ENCODE measurements at places on chromosomes 13 and 19.

GRCh38 chr19:7918615-7919421 is 1.3 kb upstream of the SNAPC2 start:
- DNase-seq = peak; percentile 37

GRCh38 chr13:29073755-29074154 is 253.6 kb downstream of the MTUS2 start:
- no peak for DNase-seq

DNA sequence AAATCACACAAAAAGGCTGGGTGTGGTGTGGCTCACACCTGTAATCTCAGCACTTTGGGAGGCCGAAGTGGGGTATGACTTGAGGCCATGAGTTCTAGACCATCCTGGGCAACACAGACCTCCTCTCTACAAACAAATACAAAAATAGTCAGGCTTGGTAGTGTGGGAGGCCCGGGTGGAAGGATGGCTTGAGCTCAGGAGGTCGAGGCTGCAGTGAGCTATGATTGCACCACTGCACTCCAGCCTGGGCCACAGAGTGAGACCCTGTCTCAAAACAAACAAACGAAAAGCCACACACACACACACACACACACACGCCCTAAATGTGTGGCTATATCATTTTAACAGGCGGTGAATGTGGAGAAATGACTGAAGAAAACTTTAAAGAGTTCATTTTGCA is 904 bp upstream of the ZNF557 start:
- no peak for DNase-seq

- DNase-seq = no peak
These were observed 298.1 kb downstream of the FOXO1 start for GRCh38 chr13:40368127-40368891.
